GOT3 (cell line): ENCODE measurements at places on chromosomes 6 and 20.

DNA sequence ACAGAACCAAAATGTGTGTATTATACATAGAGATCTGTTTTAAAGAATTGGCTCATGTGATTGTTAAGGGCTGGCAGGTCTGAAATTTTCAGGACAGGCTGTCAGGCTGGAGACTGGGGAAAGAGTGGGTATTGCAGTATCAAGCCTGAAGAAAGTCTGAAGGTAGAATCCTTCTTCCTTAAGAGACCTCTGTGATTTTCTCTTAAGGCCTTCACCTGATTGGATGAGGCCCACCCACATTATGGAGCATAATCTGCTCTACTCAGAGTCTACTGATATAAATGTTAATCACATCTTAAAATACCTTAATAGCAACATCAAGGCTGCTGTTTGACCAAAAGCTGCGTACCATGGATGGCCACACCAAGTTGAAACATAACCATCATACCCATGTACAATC is 43.4 kb upstream of the HINT3 start:
- DNase-seq = no peak

- no peak for DNase-seq
Observed at GRCh38 chr6:16400248-16400760, 161.9 kb downstream of the GMPR start.

- no peak for DNase-seq
Observed at GRCh38 chr6:3908961-3909360, 59.8 kb downstream of the FAM50B start.

GRCh38 chr6:139355777-139356445 is 18.5 kb downstream of the CITED2 start:
- DNase-seq = no peak

- no peak for DNase-seq
Observed at GRCh38 chr20:50930976-50931305, 296 bp downstream of the ADNP start.

DNA sequence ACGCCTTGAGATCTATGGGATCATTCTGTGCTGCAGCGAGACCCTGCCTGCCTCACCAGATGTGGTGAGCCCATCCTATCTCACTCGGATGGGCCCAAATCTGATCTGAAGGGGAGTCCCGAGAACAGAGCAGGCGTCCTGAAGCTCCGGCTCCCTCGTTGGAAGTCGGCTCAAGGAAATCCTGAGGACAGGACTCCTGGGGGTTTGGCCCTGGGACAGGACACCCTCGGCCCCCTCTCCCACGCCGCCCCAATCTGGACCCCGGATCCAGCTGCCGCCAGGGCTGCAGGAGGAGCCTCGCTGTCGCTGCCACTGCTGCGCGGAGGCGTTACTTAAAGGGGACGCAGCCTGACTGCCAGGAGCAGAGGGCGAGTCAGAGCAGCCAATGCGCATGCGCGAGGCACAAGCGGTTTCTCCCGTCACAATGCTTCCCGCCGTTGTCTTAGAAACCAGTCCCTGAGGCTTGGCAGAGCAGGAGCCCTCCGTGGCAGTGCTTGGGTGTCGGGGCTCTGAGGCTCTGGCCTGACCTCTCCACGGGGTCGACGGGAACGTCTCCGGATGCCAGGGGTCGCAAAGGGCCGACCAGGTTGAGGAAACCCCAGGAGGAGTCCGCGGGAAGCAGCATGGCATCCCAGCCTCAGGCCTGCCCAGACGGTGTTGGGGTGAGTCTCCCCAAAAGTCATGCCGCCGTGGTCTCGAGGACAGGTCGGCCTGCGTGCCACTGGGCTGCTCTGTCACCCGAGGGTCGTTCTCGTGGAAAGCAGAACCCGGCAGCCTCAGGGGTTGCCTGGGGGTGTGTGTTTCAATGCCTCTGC is 1567.8 kb upstream of the DEFB115 start:
- no peak for DNase-seq

DNA sequence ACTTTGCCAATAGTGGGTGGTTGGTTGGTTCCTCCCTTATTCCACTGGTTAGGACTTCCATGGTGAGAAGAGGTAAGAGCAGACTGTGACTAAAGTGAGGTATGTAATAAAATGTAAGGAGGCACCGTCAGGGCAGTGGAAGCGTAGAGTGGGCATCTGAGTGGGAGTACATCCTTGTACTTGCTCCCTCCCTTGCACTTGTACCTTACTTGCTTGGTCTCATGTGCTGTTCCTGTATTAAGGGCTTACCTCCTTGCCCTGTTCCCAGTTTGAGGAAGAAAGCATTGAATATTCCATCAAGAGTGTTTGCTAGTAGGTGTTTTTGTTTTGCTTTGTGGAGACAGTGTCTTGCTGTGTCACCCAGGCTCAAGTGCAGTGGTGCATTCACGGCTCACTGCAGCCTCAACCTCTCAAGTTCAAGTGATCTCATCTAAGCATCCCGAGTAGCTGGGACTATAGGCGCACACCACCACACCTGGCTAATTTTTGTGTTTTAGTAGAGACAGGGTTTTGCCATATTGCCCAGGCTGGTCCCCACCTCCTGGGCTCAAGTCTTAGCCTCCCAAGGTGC is 25.5 kb downstream of the AMD1 start:
- no peak for DNase-seq

DNA sequence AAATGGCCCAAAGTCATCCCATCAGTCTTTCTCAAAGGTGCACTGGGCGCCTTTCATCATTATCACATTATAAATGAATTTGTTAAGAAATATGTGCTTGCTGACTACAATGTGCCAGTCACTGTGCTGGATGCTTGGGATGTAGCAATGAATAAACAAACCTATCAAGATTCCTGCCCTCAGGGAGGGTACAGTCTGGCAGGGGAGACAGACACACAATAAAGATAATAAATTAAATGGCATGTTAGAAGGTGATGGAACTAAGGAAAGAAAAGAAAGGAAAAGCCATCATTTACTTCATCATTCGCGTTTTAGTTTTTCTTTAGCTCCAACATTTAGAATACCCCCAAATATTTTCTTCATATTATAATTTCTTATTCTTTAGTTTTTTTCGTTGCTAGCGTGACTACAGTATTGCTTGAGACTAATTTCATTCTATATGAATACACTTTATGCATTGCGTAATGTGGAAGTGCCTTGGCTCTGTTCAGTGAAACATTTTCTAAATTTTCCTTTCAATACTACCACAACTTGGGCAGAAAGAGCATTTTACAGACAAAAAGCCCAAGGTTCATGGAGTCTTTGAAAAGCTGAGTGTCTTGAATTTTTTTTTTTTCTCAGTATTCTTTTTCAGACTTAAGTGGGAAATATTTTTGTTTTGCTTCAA is 48.7 kb upstream of the CITED2 start:
- DNase-seq = no peak

DNA sequence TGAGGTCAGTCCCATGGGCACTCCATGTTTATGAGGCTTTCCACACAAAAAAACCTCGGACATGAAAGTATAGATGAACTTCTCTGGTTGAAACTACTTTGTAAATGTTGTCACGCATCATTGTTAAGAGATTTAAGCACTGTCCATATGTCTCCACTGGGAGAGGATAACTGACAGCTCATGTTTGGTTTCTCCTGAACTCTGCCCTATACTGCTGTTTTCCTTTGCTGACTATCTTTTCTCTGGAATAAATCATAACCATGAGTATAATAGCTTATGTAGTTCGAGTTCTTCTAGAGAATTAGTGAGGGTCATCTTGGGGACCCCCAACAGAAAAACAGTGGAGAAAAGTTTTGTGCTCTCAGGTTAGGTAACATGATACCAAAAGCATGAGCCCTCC is 14.3 kb downstream of the THEMIS start:
- DNase-seq = no peak

GRCh38 chr20:46742669-46743045 is 33.2 kb downstream of the SLC2A10 start:
- DNase-seq = no peak

GRCh38 chr6:126131246-126131645 is 144.9 kb downstream of the TRMT11 start:
- no peak for DNase-seq

DNA sequence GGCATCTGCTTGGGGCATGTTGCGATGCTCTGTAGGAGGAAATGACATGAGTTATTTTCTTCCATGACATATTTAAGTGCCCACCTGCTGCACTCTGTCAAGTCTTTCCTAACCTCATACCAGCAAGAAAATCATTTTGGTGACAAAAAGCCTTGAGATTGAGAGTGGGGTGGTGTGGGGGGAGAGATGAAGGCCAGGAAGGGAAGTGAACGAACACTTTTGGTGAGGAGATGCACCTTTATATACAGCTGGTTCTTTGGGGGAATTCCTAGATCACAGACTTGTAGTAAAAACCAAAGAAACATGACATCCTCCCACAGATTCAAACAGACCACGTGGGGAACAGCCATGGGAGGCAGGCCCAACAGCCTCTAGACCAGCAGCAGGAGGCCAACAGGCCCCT is 26.1 kb downstream of the NCOA5 start:
- DNase-seq = no peak

GRCh38 chr20:6956056-6956455 is 188.6 kb downstream of the BMP2 start:
- DNase-seq = no peak

DNA sequence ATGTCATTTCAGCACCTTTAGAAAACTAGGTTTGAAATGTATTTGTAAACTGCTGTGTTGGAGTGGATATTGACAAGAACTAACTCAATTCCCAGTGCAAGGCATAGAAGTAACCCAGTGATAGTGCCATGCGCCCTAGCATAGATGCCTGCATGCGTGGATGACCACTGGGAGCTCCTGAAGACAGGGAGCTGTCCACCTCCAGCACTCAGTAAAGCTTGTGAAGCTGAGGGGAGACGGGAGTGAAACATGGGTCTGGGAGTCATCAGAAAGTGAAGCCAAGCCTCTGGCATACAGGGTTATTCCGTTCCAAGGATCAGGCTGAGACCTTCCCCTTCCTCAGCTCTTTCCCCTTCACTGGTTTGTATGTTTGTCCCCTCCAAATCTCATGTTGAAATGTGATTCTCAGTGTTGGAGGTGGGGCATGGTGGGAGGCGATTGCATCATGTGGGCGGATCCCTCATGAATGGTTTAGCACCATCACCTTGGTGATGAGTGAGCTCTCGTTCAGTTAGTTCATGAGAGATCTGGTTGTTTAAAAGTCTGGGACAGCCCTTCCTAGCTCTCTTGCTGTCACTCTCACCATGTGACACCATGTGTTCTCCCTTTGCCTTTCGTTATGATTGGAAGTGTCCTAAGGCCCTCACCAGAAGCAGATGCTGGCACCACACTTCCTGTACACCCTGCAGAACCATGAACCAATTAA is 146.5 kb upstream of the FERMT1 start:
- DNase-seq = no peak

- DNase-seq = no peak
Observed at GRCh38 chr6:33390767-33391277, 801 bp upstream of the KIFC1 start.

DNA sequence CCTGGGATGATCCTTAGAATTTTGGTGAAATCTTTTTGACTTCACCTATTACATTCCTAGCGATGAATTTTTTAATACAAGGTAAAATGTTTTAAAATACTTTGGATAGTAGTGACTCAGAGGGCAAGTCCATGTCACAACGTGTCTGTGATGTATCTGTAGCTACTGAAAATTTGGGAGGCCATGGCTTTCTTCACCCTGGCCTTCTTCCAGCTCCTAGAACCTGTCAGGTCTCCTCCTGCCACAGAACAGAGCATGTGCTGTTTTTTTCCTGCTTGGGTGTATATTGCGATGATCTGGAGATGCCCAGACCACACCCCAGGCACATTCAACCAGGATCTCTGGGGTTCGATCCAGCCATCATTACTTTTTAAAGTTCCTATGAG is 194.4 kb downstream of the BTBD3 start:
- no peak for DNase-seq

- no peak for DNase-seq
Observed at GRCh38 chr20:63522981-63523611, 2.5 kb downstream of the PPDPF start.

GRCh38 chr20:13102237-13102636 is 93.5 kb downstream of the SPTLC3 start:
- no peak for DNase-seq

GRCh38 chr6:4180652-4181255 is 45.4 kb upstream of the ECI2 start:
- DNase-seq = no peak

DNA sequence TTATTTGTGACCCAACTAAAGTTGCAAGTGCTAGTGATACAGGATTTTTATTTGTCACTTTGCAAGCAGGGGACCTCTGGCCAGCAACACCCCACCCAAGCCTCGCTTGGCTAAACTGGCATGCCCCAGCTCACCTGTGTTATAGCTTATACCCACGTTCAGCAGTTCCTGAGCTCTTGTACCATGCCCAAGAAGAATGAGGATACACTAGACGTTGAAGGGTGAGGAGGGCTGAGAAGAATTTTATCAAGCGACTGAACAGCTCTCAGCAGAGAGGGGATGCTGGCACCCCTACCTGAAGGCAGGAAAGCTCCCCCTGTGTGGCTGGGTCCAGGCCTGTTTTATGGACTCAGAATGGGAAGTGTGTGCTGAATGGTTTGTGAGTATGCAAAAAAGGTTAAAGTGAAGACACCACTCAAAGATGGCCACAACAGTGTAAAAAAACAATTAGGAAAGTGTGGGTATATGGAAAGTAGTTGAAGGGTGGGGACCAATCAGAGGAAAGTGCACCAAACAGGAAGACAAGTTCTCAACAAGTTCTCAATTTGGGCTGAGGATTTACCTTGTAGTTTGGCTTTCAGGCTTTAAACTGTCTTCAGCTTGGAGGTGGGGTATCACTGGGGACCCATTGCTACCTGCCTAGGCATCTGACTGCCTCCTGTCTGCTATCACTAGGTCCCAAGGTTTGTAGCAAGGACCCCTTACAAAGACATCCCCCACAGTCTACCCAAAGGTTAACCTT is 15.0 kb downstream of the BTN2A1 start:
- DNase-seq = no peak

GRCh38 chr6:8731874-8732273 is 296.5 kb upstream of the SLC35B3 start:
- no peak for DNase-seq

GRCh38 chr20:8148501-8148900 is 16.4 kb downstream of the PLCB1 start:
- DNase-seq = no peak

DNA sequence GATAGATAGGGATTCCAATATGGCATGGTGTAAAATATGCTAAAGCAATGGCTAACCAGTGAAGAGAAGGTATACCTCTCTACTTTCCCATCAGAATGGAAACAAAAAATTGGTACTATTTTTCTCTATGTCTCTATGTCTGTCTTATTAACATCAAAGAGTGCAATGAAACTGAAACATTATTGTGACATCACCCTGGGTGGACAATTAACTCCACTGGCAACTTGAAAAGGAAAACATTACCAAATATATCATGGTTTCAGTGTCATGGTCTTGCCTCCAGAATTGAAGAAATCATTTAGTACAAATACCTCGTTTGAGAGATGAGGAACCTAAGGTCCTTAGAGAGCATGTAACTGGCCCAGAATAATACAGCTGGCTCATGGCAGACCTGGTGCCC is 1132.5 kb upstream of the MAP3K7 start:
- no peak for DNase-seq
